ENCODE measurements at places on chromosomes 13 and 19. TPM values are rescaled to one million over a fixed set of nuclear protein-coding genes. Genes with fewer than 3 reads are reported as not detected.

The PNMA8A gene
- 6.5 TPM for total RNA-seq

DNA sequence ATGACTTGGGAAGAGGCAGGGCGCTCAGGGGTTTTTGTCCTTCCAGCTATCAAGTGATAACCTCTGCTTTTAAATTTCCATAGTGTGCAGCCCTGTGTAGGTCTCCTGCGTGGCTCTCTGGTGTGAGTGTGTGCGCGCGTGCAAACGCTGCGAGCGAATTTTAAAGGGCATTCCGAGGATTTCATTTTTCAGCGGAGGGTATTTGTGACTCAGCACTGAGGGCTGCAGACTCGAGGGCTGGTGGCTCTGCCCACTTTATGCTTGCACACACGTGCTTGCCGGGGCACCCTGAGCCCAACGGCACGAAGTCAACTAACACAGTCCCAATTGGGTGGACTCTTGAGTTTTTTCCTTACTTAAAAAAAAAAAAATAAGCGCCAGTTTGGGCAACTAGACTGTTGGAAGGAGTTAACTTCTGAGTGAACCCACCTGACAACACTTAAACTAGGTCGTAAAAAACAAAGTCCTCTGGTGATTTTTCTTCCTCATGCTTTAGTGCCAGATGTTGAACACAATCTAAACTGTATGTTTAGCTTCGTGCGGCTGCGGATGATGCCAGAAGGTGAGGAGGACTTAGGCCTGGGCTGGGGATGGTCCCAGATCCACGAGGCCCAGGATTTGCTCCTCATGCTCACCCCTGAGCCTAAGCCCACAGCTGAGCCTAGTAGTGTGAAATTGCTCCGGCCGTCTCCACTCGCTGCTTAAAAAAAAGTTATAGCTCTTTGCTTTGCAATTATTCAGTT lies 2.1 kb downstream of the FGF9 start:
- no peak for DNase-seq

The SBSN gene
- total RNA-seq, result not detected

- DNase-seq, result no peak
Observed at GRCh38 chr13:80973721-80974120, 632.8 kb upstream of the SPRY2 start.

GRCh38 chr13:24040835-24041234 lies 119.7 kb upstream of the SPATA13 start:
- DNase-seq, result no peak

The SLC10A2 gene
- total RNA-seq, result not detected

- DNase-seq, result no peak
Observed at GRCh38 chr19:3720349-3720917, 12.2 kb downstream of the TJP3 start.

GRCh38 chr13:84570831-84571230 lies 688.6 kb upstream of the SLITRK1 start:
- no peak for DNase-seq

GRCh38 chr19:55700813-55701212 lies 25.8 kb downstream of the EPN1 start:
- DNase-seq, result no peak

GRCh38 chr13:34757441-34757840 lies 184.6 kb upstream of the NBEA start:
- no peak for DNase-seq

DNA sequence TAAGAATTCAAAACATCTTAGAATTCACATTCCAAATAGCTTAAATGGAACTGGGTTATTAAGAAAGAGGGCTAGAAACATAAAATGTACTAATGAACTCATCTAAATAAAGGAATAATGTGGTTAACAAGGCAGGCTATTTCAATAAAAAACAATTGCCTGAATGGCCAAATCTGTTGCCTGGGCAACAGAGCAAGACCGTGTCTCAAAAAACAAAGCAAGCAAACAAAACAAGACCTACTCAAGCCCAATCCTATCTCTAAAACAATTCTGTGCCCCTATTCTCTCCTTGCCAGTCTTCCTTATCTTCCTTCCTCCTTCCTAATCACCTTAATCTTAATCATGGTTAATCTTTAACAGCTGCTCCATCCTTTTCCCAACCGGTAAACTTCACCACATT lies 12.1 kb downstream of the IGFL1 start:
- DNase-seq, result no peak

DNA sequence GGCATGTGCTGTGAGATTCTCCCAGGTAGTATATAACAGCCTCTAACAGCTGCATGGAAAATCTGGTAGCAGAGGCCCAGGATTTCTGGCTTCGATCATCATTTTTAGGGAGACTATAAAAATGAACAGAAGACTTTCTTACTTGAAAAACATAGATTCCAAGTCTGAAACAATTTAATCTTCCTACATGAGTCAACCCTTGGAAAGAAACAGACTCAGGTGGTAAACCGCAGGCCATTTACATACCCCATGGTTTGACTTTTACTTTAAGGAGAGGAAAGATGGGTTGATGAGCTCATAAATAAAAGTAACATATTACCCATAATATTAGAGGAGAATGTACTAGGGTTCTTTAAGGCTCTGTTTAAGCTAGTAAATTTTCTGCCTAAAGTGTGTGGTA lies 121.6 kb downstream of the CYSLTR2 start:
- DNase-seq, result no peak

DNA sequence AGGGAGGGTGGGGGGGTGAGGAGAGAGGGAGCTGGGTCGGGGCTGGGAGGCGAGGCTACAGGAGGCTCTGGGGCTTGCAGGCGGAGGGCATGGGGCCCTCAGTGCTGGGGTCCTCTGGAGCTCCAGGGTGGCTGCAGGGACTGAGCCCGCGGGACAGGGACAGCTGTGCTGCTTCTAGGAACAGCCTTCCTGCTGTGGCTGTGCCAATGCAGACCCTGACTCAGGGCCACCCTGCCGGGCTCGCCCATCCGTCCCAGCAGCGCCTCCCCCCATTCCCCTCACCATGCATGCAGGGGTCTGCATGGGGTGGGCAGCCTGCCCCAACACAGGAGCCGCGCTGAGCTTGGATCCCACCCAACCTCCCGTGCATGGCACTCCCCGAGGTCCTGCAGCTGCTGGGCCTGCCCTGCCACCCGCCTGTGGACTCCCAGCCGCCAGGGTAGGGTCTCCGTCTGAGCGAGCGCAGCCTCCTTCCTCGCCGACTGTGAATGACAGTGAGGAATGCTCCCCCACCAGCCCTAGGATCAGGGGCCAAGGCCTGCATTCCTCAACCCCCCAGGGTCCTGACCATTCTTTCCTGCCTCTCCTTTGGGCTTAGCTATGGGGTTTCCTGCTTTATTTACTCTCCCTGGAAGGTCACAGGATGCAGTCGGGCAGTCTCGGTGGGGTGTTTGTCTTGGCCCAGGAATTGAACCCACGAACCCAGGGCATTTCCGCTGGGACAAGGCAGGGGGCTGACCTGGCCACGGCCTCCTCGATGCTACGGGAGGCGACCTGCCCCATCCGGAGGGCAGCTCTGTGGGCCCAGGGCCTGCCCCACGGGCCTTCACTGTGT lies 23.4 kb downstream of the CEBPG start:
- DNase-seq, result no peak

Measured in body of pancreas (tissue), 4 donors.